ENCODE measurements at places on chromosomes 6 and 20.
A peak's percentile ranks its signal among the peaks of the same experiment; 100 is the strongest.

DNA sequence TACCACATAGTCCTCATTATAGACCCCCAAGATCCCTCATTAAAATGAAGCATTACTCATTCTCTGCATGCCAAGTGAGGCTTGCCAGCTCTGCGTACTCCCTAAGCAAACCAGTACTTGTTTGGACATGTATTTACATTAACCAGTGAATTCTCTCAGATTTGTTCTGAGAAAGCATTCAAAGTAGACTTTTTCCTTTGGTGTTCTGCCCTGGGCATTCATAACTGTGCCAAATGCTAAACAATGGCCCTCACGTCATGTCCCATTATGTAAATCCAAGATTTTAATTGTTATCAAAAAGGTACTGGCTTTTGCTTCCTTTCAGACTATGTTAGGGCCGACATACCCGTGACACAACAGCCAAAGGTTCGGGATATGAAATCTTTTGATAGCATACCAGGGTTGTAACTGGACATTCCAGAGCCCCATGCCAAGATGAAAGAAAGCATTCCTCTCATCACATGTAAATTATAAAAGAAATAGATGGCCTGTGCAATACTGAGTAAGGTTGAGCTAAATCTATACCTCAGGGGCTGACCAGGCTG is 164.2 kb downstream of the ADAT2 start:
- no peak for ATAC-seq

- no peak for ATAC-seq
Measured at GRCh38 chr6:156114541-156114940, 658.9 kb upstream of the NOX3 start.

DNA sequence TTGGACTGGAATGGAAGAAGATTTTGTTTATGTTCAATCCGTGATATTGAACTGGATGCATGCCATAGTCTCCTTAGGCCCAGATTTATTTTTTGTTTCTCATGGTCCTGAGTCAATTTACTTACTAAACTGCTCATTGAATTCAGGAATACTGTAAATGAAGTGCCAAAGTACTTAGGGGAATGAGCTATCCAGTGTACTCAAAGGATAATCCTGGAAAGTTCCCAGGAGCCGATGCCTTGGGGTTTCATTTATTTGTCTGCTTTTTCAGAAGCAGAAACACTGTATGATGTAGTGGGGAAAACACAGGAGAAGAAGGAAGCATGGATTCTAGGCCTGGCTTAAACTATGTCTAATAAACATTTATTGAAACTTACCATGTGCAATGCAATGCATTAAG is 56.1 kb upstream of the THEMIS start:
- no peak for ATAC-seq

GRCh38 chr6:163588220-163588919 is 173.9 kb downstream of the QKI start:
- no peak for ATAC-seq

- no peak for ATAC-seq
Measured at GRCh38 chr20:60090631-60091030, 132.4 kb downstream of the CDH26 start.

- ATAC-seq: no peak
Measured at GRCh38 chr20:9555781-9556180, 41.4 kb downstream of the LAMP5 start.

GRCh38 chr20:2246069-2246491 is 49.7 kb upstream of the TGM3 start:
- ATAC-seq: no peak

DNA sequence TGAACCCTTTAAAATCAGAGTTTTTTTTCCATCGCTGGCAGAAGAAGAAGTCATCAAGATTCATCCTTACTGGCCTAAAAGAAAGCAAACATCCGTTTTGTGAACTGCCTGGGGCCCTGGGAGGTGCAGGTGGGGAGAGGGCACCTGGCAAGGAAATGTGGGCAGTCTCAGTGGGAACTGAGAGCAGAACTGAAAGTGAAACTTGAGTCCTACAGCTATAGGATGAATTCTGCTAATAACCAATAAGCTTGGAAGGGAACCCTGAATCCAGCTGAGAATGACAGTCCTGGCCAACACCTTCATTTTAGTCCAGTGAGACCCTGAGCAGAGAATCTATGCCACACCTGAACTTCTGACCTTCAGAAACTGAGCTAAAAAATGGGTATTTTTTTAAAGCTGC is 130.1 kb upstream of the ASCC3 start:
- ATAC-seq: peak; percentile 92

Data from stimulated activated memory B cell treated with anti-CD40 and anti-IgM and Interleukin-4, amounts not matched to agents 10 μg/mL and 1 μg/mL and 100 μg/mL, for 72 hours (primary cell).